Tracheal epithelial cell (primary cell): ENCODE measurements at places on chromosomes 6 and 20. TPM values are rescaled to one million over a fixed set of nuclear protein-coding genes. Genes with fewer than 3 reads are reported as not detected.

The PTCRA gene
- total RNA-seq = not detected in 2 replicates

The RAET1L gene
- 2.3 and 9.4 TPM in 2 replicates for total RNA-seq

The MARCKS gene
- total RNA-seq = 64.6 and 87.2 TPM in 2 replicates

The SLC16A10 gene
- total RNA-seq = not detected in 2 replicates

The OR2H1 gene
- total RNA-seq = not detected in 2 replicates

The TUBB2A gene
- total RNA-seq = 14.9 and 76.6 TPM in 2 replicates

The IMPG1 gene
- total RNA-seq = not detected in 2 replicates

The CDH26 gene
- total RNA-seq = 0.72 and 2.3 TPM in 2 replicates

The ERVFRD-1 gene
- total RNA-seq = not detected in 2 replicates

The SMLR1 gene
- not detected in 2 replicates for total RNA-seq

The SYCP2L gene
- 0.48 and 0.64 TPM in 2 replicates for total RNA-seq

The FAM83B gene
- total RNA-seq = 50.7 and 53.7 TPM in 2 replicates

The DLL1 gene
- total RNA-seq = 1.7 and 1.9 TPM in 2 replicates

The PPIL4 gene
- total RNA-seq = 21.2 and 21.5 TPM in 2 replicates

The SLC22A7 gene
- not detected in 2 replicates for total RNA-seq

The CALHM5 gene
- under 0.01 TPM in 1 of 2 replicates, not detected in the other for total RNA-seq

The TFAP2D gene
- total RNA-seq = not detected in 2 replicates

The FERMT1 gene
- total RNA-seq = 69.5 and 82.7 TPM in 2 replicates

The NELFE gene
- 120 and 152 TPM in 2 replicates for total RNA-seq

The SLC2A10 gene
- 11.8 and 19.0 TPM in 2 replicates for total RNA-seq

The SPEF1 gene
- not detected in 2 replicates for total RNA-seq
